ENCODE measurements at places on chromosomes 3 and 15. TPM values are rescaled to one million over a fixed set of nuclear protein-coding genes. Genes with fewer than 3 reads are reported as not detected.
A peak's percentile ranks its signal among the peaks of the same experiment; 100 is the strongest.

DNA sequence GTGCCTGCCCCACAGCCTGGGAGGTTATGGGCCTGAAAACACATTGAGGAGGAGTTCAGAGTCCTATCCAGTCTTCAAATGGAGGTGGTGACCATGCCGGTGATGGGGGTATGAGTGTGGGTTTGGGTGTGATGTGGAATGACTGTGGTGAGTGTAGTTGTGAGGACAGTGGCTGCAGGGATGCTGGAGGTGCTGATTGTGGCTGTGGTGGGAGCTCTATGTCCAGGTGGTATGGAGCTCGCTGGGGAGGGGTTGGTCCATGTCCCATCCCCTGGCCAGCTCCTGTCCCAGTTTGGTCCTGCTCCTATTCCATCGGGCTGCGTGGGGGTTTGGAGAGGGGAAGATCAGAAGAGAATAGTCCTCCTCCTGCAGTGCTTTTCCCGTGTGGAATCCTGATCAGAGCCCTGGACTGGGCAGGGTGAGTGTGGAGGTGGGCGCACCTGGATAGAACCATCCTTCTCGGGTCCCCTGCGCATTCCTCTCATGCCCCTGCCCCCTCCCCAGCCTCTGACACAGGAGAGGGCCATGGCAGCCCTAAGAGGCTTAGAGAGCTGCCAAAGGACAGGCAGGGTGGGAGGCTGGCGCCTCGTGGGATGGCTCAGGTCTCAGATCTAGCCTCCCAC is 23.0 kb upstream of the GOLGA6C start:
- no peak for DNase-seq

The GPR160 gene
- 0.40 TPM for total RNA-seq

GRCh38 chr15:53305101-53305500 is 454.4 kb downstream of the WDR72 start:
- no peak for DNase-seq

DNA sequence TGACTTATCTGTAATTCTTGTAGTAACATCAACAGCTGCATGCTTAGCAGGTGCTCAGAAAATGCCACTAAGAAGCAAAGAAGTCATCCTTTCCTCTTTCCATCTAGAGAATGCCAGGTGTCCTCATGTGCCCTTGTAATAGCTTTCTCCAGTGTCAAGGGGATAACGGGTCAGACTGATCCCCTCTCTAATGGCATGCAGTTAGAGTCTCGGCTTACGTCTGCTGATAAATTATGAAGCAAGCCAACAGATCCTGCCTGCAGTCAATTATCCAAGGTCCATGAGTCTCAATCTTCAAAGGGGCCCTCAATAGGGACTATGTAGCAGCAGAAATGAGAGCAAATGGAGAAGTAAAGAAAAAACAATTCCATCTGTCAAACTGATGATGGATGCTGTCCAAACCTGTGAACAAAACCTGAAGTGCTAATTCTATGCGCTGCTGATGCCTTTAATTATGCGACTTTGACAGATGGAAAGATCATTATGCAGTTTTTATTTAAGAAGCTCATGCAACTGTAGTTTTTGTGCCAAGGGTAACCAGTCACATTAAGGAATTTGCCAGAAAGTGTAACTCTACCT is 162.8 kb upstream of the PEX5L start:
- DNase-seq, result no peak

GRCh38 chr3:138862924-138863775 is 28.4 kb upstream of the PIK3CB start:
- DNase-seq, result peak; percentile 66

DNA sequence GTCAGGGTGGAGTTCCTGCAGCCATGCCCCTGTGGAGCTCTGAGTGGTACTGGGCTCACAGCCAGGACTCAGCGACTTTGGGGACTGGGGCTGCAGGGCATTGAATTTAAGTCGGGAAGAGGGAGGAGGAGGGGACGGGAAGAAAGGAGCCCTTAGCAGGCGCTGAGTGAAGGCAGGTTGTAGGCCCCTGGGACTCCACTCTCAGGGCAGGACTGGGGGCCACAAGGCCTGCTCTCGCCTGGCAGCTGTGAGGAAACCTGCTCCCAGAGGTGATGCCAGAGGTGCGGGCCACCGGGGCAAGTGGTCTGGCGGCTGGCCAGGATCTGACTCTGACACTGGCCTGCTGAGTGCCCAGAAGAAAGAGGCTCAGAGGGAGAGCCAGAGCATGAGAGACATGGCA is 73.5 kb downstream of the EPHB3 start:
- no peak for DNase-seq

- DNase-seq, result peak; percentile 89
These were observed 313.5 kb downstream of the PYDC2 start for GRCh38 chr3:191774485-191774884.

- DNase-seq, result peak; percentile 20
These were observed 27.9 kb upstream of the SLC6A1 start for GRCh38 chr3:10964537-10965167.
